ENCODE measurements at places on chromosomes 4 and X. TPM values are rescaled to one million over a fixed set of nuclear protein-coding genes. Genes with fewer than 3 reads are reported as not detected.

DNA sequence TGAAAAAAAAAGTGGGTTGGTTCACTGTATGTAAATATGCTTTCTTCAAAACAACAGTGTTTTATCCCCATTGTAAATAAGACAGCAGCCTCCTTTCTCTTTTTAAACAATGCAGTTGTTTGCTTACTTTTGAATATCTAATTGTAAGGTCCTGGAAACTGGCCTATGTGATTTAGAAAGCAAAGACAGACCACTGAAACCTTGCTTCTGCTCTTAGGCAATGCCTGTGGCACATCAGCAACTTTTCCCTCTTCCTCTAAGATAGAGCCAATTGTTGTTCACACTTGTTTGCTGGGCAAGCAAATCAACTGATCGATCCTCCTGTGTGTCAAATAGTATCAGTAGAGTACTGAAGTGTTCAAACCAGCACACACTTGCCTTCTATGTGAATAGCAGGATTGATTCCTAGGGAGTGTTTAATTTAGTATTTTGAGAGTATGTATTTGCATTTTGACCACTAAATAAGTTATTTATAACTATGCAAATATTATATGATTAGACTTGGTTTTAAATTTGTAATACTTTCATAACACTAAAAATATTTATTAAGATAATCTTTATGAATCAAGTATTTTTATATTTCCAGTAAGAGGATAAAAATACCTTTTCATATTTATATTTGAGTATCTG is 55.4 kb upstream of the GRPR start:
- DNase-seq: no peak

- DNase-seq: no peak
Measured at GRCh38 chr4:38366456-38366855, 297.5 kb upstream of the KLF3 start.

Gene MCF2
- total RNA-seq: under 0.01 TPM

Gene SSX2B
- total RNA-seq: 0.32 TPM

- DNase-seq: peak; percentile 70
Measured at GRCh38 chr4:153137159-153137558, 67.1 kb upstream of the TRIM2 start.

Gene TMEM255A
- total RNA-seq: not detected

Gene PAGE4
- not detected for total RNA-seq

Gene TMLHE
- 20.3 TPM for total RNA-seq

DNA sequence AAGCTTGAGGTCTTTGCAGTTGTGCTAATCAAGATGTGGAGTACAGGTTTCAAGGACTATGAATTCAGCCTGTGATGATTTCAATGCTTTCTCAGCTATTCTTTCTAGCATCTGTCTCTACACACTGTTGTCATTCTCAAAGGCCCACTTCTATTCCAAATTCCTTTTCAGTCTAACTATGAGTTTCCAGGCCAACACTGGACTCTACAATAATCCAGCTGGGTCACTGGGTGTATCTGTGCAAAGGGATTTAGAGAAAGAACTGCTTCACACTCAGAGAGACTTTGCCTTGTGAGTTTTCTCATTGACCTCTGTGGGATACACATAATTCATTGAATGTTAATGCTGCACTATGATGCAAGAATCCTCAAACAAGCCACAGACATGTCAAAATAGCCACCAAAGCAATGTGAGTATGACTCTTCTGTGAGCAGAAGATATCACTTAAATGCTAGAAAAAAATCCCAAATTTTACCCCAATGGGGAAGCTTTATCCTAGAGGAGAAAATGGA is 171.8 kb upstream of the CLNK start:
- DNase-seq: no peak

Gene P2RY4
- not detected for total RNA-seq

- DNase-seq: no peak
Measured at GRCh38 chr4:98967786-98968329, 27.7 kb upstream of the METAP1 start.

DNA sequence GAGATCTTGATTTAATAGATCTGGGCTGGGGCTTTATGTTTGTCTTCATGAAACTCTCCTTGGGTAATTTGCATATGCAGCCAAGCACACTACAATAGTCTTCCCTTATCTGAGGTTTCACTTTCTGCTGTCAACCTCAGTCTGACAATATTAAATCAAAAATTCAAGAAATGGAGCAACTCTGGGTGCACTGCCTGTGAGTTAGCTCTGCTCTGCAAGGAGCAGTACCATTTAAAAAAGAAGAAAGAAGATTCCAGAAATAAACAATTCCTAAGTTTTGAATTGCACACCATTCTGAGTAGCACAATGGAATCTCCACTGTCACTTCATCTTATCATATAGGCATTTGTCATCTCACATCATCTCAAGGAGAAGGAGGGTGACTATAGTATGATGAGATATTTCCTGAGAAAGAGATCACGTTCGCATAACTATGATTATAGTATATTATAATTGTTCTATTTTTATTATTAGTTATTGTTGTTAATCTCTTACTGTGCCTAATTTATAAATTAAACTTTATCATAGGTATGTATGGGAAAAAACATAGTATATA is 9.4 kb downstream of the FNIP2 start:
- DNase-seq: no peak

Gene MAGEA2
- total RNA-seq: not detected

GRCh38 chr4:37715889-37716402 is 29.8 kb upstream of the RELL1 start:
- peak; percentile 62 for DNase-seq

DNA sequence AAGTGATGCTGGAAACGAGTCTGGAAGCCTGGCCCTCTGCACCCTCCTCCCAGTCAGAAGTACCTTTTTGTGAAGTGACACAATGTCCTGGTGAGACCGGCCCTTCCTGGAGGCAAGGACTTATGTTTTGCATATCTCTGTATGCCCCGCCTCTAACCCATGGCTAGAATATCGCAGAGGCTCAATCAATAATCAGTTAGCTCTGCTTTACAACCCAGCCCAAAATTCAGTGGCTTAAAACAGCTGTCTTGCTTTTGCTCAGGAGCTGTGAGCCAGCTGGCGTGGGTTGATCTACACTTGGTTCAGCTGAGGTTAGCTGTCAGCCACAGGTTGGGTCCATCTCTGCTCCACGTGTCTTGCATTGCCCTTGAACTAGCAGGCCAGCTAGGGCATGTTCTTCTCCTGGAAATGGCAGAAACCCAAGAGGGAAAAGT is 98.8 kb upstream of the METTL14 start:
- DNase-seq: no peak

DNA sequence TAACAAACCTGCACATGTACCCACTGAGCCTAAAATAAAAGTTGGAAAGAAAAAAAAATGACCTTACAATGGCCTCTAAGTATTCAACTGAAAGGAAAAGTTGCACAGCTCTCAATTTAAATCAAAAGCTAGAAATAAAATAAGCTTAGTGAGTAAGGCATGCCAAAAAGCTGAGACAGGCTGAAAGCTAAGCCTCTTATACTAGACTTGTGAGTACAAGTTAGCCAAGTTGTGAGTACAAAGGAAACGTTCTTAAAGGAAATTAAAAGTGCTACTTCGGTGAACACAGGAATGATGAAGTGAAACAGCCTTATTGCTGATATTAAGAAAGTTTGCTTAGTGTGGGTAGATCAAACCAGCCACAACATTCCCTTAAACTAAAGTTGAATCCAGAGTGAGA is 707.9 kb upstream of the PITX2 start:
- DNase-seq: no peak

Gene NAT8L
- total RNA-seq: under 0.01 TPM

- DNase-seq: no peak
Measured at GRCh38 chrX:46404774-46405173, 140.4 kb downstream of the ZNF674 start.

- DNase-seq: peak; percentile 47
Measured at GRCh38 chrX:56729152-56729850, at the start of gene NBDY. TSS of gene NBDY (plus strand) at chrX:56729243. CDS start at chrX:56729354, 111 bp downstream.

GRCh38 chrX:12080265-12080664 is 58.0 kb upstream of the FRMPD4 start:
- DNase-seq: peak; percentile 53

Gene CCNB3
- 4.3 TPM for total RNA-seq

Gene GUCY1B1
- 1.9 TPM for total RNA-seq

DNA sequence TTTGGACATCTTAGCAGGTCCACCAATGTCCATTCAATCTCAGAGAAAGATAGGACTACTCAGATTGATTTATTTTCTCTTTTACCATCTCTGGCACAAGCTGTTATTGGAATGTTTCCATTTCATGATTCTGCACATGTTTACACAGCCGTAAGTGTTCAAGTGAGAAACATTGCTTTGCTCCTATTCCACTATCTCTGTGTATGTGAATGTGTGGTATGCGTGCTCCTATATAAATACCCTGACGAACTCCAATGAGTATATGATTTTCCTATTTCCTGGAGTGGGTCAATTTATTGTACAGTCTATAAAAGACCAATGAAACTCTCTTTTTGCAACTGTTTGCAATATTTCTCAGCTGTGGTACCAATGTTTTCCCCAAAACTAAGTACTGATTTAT is 221.0 kb upstream of the GALNT7 start:
- DNase-seq: no peak

DNA sequence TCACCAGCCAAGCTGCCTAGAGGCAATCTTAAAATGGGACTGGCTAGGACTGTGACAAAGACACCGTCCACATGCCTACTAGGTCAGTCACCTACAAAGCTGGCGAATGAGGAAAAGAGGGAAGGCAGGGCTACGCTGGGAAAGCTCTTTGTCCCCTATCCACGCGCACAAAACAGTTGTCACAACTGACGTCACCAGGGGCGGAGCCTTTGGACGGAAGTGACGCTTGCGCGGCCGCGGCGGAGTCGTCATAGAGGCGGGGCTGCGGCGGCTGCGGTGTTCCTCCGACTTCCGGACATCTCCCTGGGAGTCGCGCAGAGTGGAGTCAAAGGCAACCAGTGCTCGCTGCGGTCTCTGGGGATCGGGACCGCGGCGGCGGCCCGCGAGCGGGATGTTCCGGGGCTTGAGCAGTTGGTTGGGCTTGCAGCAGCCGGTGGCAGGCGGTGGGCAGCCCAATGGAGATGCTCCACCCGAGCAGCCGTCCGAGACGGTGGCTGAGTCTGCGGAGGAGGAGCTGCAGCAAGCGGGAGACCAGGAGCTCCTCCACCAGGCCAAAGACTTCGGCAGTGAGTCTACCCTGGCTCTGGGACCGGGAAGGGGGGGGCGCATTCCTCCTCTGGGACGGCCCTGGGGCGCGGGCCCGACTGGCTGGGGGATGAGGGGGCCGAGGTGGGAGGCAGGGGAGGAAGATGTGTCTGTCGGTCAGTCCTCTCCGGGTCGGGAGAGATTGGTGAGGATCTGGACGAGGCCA is at the start of gene SYAP1:
Gene SYAP1, plus strand, starts transcription at position 279 of the 751 bp plus-strand sequence. Its CDS starts 113 bp downstream, at position 392.
- DNase-seq: peak; percentile 98

GRCh38 chr4:10033191-10033881 is 12.0 kb upstream of the SLC2A9 start:
- DNase-seq: peak; percentile 19

Gene ASMT
- not detected for total RNA-seq

- no peak for DNase-seq
Measured at GRCh38 chr4:89009761-89010369, 47.1 kb downstream of the FAM13A start.

Gene TRIM75
- total RNA-seq: 0.32 TPM

GRCh38 chr4:183471946-183472708 is 27.7 kb downstream of the CDKN2AIP start:
- peak; percentile 75 for DNase-seq

DNA sequence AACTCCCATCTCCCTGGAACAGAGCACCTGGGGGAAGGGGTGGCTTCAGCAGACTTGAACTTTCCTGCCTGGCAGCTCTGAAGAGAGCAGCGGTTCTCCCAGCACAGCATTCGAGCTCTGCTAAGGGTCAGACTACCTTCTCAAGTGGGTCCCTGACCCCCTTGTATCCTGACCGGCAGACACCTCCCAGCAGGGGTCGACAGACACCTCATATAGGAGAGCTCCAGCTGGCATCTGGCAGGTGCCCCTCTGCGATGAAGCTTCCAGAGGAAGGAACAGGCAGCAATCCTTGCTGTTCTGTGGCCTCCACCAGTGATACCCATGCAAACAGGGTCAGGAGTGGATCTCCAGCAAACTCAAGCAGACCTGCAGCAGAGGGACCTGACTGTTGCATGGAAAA is 244.1 kb upstream of the RASGEF1B start:
- DNase-seq: no peak

DNA sequence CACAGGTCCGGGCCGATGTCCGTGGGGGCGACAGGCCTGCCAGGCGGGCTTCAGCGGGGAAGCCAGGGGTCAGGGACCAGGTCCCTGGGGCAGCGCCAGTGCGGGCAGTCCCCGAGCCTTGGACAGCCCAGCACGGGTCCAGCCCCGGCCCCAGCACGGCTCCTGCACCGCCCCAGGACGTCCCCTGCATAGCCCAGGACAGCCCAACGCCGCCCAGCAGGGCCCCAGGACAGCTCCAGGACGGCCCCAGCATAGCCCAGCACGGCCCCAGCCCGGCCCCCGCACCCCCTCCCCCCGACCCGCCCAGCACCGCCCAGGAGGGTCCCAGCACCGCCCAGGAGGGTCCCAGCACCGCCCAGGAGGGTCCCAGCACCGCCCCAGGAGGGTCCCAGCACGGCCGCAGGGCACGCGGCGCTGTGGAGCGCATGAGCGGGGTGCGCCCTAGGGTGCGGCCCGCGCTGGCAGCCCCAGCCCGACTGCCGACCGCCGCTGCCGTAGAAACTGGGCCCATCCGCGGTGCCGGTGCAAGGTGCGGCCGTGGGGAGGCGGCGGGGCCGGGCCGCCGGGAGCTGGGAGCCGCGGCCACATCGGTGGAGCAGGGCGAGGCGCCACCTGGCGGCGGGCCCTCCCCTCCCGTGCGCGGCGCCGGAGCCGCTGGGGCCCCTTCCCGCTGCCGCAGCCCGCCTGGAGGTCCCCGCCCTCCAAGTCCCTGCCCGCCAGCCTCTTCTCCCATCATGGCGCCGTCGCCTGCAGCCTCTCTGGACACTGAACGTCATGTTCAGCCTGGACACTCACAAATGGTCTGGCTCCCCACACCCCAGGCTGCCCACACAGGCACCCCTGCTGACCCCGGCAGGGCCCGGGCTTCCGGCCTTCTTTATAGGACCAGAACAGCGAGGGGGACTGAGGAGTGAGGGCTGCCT is 106.8 kb upstream of the NKX1-1 start:
- peak; percentile 5 for DNase-seq

Gene CITED1
- total RNA-seq: not detected

DNA sequence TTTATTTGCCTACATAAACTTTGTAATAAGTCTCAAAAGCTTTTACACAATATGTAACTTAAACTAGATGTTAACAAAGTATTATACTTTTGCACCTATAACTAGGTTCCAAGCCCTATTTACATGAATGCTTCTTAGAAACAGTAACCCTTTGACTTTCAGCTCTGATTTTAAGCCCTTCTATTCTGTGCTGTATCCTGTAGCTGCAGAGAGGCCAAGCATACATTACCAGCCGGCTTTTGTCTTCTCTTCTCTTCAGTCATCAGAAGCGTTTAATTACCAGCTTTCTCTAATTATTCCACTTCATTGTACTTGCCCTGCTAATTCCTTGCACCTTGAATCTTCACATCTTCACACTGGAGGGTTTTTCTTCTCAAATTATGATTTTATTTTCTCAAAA is 403.1 kb downstream of the PDGFC start:
- DNase-seq: no peak

- no peak for DNase-seq
Measured at GRCh38 chrX:25941087-25941486, 197.1 kb upstream of the MAGEB18 start.

Gene ZNF518B
- 30.3 TPM for total RNA-seq

Gene ADAMTS3
- 3.0 TPM for total RNA-seq

Gene ADAM29
- not detected for total RNA-seq

GRCh38 chr4:66606908-66607307 is 936.6 kb upstream of the EPHA5 start:
- DNase-seq: no peak
